ENCODE measurements at places on chromosomes 5 and 9.

- DNase-seq, result no peak
Measured at GRCh38 chr9:24608599-24608998, 62.9 kb upstream of the IZUMO3 start.

DNA sequence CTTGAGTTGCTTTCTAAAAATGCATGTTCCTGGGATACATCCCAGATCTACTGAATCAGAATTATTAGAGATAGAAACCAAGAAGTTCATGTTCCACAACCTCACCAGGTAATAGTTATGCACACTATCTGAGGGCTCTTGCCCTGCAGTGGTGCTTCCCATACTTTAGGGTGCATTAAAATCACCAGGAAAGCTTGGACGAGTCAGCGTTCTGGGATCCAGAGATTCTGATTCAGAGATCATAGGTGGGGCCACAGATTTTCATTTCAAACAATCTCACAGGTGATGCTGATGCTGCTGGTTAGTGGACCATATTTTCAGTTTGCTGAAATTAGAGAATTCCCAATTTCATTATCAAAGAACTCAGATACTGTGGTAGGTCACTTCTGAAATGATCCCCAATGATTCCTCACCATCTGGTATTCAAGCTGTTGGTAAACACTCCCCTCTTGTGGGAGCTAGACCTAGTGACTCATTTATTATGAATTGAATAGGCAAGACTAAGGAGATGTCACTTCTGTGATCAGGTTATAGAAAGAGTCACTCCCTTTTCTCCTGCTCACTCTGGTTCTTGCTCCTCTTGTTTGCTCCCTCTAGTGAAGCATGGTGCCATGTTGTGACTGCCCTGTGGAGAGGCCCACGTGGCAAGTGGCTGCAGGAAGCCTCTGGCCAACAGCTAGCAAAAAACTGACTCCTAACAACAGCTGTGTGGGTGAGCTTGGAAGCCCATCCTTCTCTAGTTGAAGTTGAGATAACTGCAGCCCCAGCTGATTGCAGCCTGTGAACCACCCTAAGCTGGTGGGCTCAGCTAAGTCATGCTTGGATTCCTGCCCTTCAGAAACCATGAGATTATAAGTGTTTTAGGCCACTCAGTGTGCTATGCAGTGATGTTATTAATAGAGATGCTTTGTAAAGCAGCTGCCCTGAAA is 59.8 kb downstream of the SH3TC2 start:
- no peak for DNase-seq

GRCh38 chr5:117942861-117943519 is 1045.4 kb downstream of the DTWD2 start:
- no peak for DNase-seq

- no peak for DNase-seq
Measured at GRCh38 chr5:102531506-102531905, 32.7 kb upstream of the SLCO6A1 start.

- DNase-seq, result no peak
Measured at GRCh38 chr5:133900534-133901270, 67.7 kb downstream of the C5orf15 start.

DNA sequence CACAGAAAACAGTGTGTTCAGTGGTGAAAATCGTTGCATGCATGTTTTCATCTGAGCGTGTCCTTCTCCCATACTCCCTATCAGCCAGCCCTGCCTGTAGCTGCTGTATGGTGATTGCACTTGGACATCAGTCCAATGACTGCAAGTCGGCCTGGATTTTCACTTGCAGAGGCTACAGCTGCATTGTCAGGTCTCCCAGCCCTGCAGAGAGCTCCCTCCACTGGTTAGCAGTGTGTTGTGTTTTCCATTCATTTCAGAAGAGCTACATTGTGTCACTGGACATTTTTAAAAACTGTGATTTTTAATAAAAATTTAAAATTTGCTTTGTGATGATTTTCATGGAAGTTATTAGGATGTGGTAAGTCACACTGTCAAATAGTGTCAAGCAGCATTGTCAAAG is 96.6 kb downstream of the SYK start:
- no peak for DNase-seq
